Activated CD4-positive, alpha-beta T cell treated with anti-CD3 and anti-CD28 coated beads for 36 hours (primary cell): ENCODE measurements at places on chromosomes 5 and 9. TPM values are rescaled to one million over a fixed set of nuclear protein-coding genes. Genes with fewer than 3 reads are reported as not detected.

- no peak for DNase-seq
Observed at GRCh38 chr5:173258466-173258865, 23.5 kb upstream of the NKX2-5 start.

DNA sequence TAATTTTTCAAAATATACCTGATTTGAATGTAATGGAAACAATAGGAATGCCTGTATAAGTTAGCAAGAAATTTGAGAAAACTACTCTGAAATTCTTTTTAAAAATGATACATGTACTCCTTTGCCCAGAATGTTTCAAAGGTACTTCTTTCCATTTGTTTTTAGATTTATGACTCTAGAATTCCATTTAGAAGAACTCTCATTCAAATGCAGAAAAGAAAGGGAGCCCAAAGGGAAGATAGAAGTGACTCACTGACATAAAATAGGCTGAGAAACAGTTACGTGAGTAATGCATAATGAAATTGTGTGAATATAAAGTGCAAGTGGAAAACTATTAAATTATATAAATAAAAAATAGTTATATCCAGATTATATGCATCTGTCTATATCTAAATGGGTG, 926.3 kb downstream of the TAF11L14 start:
- no peak for DNase-seq

GRCh38 chr5:39439582-39440162, 14.9 kb upstream of the DAB2 start:
- DNase-seq = no peak

The FCN2 gene
- not detected for total RNA-seq

The LOX gene
- 0.04 TPM for total RNA-seq

- no peak for DNase-seq
Observed at GRCh38 chr5:41281215-41281810, 68.0 kb upstream of the C6 start.
